ENCODE measurements at places on chromosomes 1 and 21.

- no peak for DNase-seq
Observed at GRCh38 chr1:69171248-69171647, 396.5 kb upstream of the LRRC7 start.

DNA sequence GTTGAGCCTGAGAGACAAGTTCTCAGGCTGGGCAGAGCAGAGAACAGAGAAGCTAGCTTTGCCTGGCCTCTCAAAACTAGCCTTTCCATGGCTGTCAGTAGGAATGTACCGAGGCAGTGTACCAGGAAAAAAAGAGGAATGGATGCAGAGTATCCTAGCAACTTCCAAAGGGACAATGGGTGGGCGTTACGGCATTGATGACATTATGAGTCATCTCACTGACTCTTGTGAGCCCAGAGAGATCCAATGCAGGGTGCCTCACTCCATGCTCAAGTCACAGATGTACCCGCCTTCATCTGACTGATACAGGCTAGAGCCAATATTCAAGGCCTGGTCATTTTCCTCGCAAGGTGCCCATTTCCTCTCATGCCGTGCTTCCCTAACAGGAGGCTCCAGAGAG, 51.4 kb upstream of the C8B start:
- DNase-seq, result no peak

- no peak for DNase-seq
Observed at GRCh38 chr21:16552880-16553279, 823.1 kb downstream of the USP25 start.

- no peak for DNase-seq
Observed at GRCh38 chr1:232627645-232628334, 2.1 kb downstream of the SIPA1L2 start.

- DNase-seq, result no peak
Observed at GRCh38 chr1:175313672-175314225, 121.2 kb upstream of the KIAA0040 start.

DNA sequence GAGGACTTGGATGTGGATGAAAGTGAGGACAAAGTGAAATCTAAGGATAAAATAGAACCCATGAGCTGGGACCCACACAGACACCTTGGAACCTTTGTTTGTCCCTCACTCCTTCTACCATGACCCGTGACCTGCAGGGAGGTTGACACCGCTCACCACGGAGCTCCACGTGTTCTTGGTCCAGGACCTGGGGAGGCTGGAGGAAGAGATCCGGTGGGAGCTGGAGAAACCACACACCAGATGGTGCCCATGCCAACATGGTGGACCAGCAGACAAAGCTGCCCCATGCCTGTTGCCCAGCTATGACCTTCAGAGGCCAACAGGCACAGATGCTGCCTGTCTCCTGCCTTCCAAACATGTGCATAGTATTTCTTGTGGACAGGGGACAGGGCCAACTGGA, 721.9 kb downstream of the PTPRU start:
- DNase-seq, result no peak

GRCh38 chr1:27400963-27401341, 8.5 kb downstream of the GPR3 start:
- no peak for DNase-seq

DNA sequence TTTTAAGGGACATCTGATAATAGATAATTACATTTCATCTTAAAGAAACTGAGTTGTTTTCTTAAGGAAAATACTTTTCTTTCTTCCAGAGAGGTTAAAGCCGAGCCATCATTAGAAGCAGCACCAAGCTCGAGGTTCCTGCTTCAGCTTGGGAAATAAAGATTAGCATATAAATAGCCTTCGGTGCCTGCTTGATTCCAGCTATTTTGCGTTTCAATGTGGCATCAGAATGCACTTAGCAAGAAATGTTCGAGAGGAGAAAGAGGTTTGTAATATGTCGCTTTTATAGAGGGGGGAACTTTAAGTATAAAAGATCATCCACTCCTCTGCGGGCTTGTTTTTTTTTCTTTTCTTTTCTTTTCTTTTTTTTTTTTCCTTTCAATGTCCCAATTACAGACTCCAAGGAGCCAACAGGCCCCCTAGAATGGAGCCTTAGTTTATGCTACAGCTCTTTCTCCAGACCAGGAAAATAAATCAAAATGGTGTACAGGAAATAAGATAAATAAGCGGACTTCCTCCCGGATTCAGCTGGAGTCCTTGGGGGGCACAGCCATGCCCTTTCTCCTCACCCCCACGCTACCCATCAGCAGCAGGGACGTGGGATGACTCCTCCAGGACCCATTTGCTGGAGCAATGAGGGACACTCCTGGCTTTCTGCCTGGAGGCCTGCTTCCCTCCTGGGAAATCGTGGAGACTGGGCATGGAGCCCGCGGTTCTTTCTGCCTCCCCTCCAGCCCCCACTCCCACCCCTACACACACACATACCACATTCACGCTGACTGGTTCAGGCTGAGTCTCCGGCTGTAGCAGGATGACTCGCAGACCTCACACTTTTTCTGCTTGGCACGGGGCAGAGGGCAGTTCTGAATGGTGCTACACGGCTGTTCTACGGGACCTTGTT, 131.6 kb downstream of the RRAGC start:
- DNase-seq, result no peak

- DNase-seq, result no peak
Observed at GRCh38 chr1:30911059-30911954, 2.7 kb upstream of the SDC3 start.

GRCh38 chr1:184392779-184393522, 6.1 kb downstream of the C1orf21 start:
- no peak for DNase-seq

- no peak for DNase-seq
Observed at GRCh38 chr1:89911191-89911991, 83.5 kb upstream of the ZNF326 start.

- no peak for DNase-seq
Observed at GRCh38 chr1:178659789-178660208, 65.2 kb upstream of the RALGPS2 start.

GRCh38 chr1:83905315-83905907, 93.5 kb downstream of the TTLL7 start:
- no peak for DNase-seq

- no peak for DNase-seq
Observed at GRCh38 chr1:41417335-41417682, 56.1 kb downstream of the FOXO6 start.
